ENCODE measurements at places on chromosomes 3 and 15.

- DNase-seq, result peak; percentile 43
These were observed 254.8 kb upstream of the EOMES start for GRCh38 chr3:27976933-27977332.

- DNase-seq, result no peak
These were observed 136.7 kb downstream of the GBE1 start for GRCh38 chr3:81624756-81625155.

- no peak for DNase-seq
These were observed 22.5 kb upstream of the BNIP2 start for GRCh38 chr15:59711451-59712243.

DNA sequence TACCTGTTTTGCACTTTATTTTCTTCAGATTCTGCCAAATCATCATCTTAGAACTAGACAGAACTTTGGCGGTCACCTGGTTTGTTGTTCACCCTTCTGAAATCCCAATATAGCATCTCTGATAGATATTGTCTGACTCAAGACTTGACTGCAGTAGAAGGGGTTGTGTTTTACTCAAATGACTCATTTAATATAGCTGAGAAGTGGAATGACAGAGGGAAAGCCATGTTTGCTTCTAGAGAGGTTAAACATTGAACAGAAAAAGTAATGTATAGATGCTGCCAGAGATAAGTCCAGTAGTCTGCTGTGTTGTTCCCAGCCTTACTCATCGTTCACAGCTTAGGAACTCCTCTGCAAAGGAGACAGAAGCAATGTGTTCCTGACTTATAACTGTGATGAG, 402.0 kb downstream of the AGBL1 start:
- no peak for DNase-seq

Data from EH (cell line).